Activated T-helper 1 cell treated with anti-CD3 and anti-CD28 coated beads, Interleukin-2, amount 50 U/mL, for 16 hours (primary cell): ENCODE measurements at places on chromosomes 3 and 15.

GRCh38 chr3:152357587-152357986 is 88.9 kb downstream of the MBNL1 start:
- DNase-seq = no peak

DNA sequence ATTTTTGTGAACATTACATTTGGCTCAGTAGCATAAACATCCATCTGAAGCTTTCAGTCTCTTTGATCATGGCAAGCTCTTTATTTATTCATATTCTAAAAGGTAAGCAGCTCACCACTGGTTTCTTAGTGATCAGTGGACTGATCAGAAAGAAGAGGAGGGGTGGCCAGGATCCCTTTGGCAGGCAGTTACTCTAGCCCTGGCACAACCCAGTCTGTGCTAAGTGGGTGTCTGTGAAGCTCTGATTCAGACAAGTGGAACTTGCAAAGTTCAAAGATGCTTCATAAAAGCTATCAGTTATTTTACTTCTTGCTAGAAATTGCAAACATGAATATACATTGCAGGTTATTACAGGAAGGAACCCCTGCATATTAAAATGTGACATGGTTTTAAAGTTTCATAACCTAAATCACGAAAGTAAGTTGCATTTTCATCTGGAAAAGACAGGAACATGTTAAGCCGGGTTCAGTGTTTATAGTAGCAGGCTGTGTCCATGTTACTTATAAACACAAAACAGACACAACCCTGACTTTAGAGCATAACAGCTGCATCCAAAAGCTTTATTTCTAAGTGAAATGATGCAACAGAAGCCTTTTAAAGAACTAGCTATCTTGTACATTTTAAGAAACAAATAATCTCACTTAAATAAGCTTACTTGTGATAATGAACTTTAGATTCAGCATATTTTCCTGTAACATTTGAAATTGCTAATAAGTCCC is 785.3 kb downstream of the MCTP2 start:
- DNase-seq = no peak

GRCh38 chr3:111590143-111590491 is 5.0 kb downstream of the ZBED2 start:
- no peak for DNase-seq

DNA sequence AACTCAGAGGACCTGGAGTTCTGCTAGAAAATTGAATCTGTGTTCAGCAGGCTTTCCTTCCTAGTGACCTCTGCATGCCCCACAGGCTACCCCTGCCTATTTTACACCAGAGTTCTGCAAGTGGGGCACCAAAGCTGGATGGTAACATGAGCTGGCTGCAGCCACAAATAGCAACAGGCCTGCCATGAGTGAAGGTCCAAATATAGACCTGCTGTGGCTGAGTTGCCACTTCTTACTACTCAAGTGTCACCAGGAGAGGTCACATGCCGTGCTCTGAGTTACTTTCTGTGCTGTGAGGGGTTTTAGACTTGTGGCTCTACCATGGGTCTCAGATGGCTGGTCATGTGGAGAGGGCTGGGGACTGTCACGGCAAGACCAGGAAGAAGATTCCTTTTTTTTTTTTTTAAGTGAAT is at the start of gene FSD2:
TSS of gene FSD2 (minus strand) at position 76 of the 413 bp plus-strand sequence. CDS start 18,679 bp downstream, outside the sequence.
- no peak for DNase-seq

DNA sequence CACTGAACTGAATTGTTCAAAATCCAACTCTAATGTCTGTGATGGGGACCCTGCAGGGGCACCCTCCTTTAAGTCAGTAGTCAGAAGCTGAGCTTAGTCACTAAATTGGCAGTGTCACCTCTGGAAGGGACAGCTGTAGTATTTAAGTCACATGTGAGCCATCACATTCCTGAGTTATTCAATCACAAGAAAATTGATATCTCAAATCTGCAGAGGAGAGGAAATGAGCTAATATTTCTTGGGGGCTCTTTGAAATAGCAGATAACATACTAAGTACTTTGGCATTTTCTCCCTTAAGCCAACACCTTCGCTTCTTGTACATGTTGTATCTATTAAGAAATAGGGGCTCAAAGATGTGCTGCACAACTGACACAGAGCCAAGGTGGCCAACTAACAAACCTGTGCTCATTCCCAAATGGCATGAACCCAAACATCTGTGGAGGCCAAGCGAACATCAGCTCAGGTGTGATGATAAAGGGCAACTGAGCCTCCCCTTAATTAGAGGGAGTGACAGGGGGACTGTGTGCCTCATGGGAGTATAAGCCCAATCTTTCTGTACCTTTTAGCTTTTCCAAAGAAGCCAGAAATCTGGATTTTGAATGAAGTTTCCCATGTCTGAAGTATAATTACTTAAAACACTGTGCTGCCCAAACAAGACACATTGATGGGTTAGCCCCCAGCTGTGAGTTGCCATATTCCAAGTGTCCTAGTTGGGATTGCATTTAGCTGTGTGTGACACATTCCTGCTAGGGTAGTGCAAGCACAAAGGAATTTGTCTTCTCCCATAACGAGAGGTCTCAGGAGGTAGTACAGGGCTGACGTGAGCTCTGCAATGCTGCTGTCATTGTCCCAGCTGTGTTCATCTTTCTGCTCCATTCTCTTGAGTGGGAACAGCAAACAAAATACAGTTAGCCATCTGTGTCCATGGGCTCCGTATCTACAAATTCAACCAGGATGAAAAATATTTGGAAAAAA is 63.3 kb downstream of the ABHD5 start:
- DNase-seq = no peak

- DNase-seq = no peak
Observed at GRCh38 chr15:23546158-23546557, 19.3 kb upstream of the MKRN3 start.

DNA sequence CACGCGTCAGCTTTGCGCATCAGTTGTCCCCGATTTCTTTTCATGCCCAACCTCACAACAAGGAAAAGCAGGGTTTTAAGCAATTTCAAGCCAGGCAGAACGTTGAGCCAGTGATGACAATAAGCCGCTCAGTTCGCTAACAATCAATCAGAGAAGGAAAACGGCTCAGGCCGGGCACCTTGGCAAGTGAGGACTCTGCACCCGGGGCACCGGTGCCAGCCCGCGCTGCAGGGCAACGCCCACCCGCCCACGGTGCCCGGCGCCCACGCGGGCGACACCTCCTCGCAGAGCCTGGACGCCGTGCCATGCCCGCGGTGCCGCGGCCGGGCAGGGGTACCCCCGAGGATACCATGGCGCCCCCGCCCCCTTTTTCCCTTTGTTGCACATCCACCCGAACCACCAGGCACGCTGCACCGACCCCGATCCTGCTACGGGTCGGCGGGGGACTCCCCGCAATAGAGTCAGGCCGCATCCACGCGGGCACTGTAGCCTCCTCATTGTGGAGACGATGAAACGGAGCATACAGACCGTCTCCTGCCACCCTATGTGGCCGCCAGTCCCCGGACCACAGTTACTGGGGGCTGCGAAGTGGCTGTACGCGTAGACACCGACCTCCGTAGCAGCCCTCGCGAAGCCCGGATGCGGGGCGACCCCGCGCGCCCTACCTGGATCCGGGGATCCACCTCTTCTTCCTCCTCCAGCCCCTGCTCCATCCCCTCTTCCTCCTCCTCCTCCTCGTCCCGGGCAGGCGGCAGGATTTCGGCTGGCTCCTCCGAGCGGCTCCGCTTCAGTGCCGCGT is 581 bp downstream of the SH3BP5 start:
- DNase-seq = peak; percentile 21

GRCh38 chr15:94395640-94396039 is 164.3 kb downstream of the MCTP2 start:
- DNase-seq = no peak

- no peak for DNase-seq
Observed at GRCh38 chr3:178295292-178295912, 240.8 kb upstream of the KCNMB2 start.

GRCh38 chr3:178680037-178680436 is 143.8 kb downstream of the KCNMB2 start:
- DNase-seq = no peak

DNA sequence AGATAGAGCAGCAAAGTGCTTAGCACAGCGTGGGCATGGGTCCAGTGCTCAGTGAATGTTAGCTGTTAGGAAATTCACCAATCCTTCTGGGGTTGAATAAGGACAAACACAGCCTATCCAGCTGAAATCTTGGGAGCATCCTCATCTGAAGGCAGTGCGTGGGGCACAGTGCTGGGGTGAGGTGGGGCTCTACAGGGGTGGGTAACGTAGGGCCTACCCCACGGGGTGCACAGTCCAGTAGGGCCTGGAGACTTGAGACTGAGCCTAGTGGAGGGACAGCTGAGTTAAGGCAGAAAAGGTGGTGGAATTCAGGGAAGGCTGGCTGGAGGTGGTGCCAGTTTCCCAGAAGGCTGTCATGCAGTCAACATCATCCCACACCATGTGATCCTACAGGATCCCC is 73.0 kb downstream of the ISG20 start:
- no peak for DNase-seq

- no peak for DNase-seq
Observed at GRCh38 chr3:77320514-77320913, 280.6 kb downstream of the ROBO2 start.

DNA sequence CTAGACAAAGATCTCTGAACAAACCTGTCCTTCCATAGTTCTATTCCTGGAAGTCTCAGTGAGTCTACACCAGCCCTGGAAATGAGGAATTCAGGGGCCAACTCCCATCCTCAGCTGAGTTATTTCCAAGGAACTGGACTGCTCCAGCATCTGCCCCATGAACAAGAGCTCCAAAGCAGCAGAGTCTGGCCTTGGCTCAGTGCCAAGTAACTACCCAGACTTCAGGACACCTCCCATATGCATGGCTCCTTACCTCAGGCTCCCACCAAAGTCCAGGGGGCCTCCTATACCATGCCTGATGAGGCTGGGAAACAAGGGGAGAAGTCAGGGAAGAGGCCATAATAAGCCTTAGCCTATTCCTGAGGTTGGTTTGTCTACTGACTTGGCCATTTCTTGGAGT is 45.0 kb downstream of the FAIM start:
- no peak for DNase-seq

- DNase-seq = no peak
Observed at GRCh38 chr3:4496087-4496452, 2.9 kb downstream of the ITPR1 start.

- DNase-seq = no peak
Observed at GRCh38 chr3:132730891-132731580, 8.8 kb upstream of the NPHP3 start.

- no peak for DNase-seq
Observed at GRCh38 chr15:99578809-99579208, 13.0 kb downstream of the MEF2A start.

GRCh38 chr15:67508407-67508806 is 12.5 kb upstream of the C15orf61 start:
- DNase-seq = no peak

GRCh38 chr3:9781551-9781950 is 10.7 kb downstream of the TADA3 start:
- no peak for DNase-seq

GRCh38 chr3:25257026-25257425 is 171.0 kb upstream of the RARB start:
- DNase-seq = no peak

- no peak for DNase-seq
Observed at GRCh38 chr3:179418610-179419009, 32.7 kb downstream of the GNB4 start.

DNA sequence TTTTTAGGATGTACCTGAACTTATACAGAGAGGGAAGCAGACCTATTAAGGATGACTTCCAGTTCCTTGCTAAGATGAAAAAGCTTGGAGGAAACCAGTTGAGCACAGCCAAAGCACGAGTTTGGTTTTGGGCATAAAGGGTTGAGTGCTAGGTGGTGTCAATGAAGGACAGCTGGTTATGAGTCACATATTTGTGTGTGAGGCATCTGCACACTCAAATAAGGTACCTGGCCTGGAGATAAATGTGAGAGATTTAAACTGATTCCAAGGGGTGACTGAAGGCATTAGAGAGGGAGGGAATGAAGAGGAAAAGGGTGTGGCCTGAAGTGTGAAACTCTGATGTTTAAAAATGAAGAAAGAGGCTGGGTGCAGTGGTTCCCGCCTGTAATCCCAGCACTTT is 486.7 kb downstream of the DIPK2A start:
- DNase-seq = no peak

DNA sequence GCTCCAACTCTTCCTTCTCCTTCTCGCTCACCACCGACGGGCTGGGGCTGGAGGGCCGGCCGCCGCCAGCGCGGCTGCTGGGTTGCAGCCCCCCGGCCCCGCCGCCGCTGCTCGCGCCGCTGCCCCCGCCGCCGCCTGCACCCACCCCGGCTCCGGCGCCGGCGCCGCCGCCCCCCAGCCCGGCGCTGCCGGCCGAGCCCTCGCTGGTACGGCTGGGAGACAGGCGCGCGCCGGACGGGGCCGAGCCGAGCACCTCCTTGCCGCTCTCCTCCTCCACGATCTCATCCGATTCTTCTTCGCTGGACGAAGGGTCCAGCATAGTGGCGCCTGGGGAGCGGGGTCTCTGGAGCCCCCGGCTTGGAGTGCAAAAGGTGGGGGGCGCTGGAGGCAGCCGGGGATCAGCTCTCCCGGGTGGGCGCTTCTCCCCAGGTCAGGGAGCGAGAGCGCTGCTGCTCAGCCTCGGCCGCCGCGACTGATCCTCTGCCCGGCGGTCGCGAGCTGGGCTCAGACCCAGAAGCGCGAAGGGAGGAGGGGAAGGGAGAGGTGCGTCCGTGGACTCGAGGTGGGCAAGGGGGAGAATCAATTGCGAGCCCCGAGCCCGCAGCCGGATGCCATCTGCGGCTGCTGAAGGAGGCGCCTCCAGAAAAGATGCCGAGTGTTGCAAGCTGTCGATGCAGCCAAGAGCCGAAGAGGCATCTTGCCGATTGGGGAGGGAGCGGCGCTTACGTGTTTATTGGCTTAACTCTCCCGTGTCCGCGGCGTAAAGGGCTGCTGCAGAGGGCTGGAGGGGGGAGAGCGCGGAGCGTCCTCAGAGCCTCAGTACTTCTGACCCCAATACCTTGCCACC is at the start of gene CADPS:
TSS of gene CADPS (minus strand) at position 706 of the 847 bp plus-strand sequence. CDS start at position 319, 387 bp downstream.
- DNase-seq = no peak

DNA sequence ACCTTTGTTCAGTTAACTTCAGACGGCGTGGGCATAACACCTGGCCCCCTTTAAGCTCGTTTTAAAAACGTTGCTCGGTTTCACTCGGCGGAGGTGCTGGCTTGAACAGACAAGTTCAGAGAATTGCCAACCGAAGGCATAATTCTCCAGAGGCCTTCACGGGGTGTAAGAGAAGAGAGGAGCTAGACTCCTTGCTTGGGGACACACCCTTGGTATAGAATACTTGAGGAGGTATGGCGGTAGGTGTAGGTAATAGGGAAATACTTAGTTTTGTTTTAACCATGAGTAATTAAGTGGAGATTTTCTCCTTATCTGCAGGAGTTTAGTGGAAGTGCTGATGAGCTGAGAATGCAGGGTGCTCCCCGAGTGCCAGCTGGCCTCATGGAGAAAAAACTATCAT is 921 bp downstream of the FBXL2 start:
- DNase-seq = no peak

GRCh38 chr3:29868543-29869101 is 587.8 kb downstream of the RBMS3 start:
- DNase-seq = no peak
